ENCODE measurements at places on chromosomes 12 and 14.
A peak's percentile ranks its signal among the peaks of the same experiment; 100 is the strongest.

GRCh38 chr12:79119796-79120195, 255.2 kb downstream of the SYT1 start:
- no peak for DNase-seq

DNA sequence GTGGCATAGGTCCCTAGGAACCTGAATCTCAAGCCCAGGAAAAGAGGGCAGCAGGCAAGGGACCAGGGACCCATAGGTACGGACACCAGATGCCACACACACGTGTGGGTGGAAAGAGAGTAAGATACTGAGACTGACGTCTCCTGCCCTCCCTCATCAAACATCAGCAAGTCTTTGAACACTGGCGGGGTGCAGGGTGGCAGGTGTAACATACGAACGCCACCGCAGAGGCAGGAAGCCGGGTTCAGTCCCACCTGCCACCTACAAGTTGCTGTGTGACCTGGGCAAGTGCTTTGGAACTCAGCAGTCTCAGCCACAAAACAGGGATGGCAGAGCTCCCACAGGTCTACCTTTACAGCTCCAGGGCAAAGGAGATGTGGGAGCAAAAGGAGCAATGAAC, 11.1 kb downstream of the ACTN1 start:
- DNase-seq: no peak

- DNase-seq: no peak
These were observed 135.2 kb upstream of the SLC38A2 start for GRCh38 chr12:46507766-46508165.

DNA sequence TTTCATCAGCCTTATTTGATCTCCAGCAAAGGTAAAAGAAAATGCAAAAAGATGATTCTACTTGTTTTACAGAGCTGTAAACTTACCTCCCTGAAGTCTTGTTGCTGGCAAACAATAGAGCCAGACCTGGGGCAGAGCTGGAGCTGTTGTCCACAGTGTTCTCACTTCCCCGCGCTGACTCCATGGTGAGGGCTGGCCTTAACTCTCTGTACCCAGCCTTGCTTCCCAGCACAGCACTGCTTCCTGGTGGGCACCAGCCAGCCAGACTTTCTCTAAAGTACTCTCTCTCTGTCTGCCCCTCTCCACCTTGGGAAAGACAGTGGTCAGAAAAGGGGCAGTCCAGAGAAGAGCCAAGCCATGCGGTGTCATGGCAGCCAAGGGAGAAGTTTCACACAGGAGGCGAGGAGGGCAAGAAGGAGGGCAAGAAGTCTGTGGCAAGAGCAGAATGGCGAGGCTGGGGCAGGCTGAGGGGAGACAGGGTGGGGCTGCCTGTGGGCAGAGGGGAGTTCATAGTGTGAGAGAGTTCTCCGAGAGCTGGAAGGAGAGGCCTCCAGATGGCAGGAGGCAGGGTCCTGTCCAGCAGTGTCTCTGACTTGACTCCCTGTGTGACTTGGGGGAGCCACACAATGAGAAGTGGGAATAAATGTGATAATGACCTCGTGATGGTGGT, 9.3 kb downstream of the EVL start:
- DNase-seq: no peak

DNA sequence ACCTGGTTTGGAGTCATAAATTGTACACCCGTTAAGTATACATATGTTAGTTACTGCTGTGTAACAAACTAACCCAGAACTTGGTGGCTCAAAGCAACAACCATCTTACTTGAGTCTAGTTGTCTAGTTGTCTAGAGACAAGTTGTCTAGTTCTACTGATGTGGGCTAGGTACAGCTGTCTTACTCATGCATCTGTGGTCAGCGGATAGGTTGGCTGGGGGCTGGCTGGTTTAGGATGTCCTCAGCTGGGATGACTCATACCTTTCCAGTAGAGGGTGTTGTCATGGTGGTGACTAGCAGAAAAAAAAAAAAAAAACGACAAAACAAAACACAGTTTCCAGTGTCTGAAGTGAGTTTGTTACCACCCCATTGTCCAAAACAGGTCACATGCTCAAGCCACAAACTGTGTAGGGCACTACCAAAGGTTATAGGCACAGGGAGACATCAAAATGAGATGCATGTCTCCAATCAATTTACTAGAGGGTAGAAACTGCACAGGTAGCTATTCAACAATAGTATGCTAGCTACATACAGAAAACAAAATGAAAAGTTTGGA, 680.3 kb downstream of the MED13L start:
- peak; percentile 27 for DNase-seq

GRCh38 chr12:53743266-53744129, 8.3 kb downstream of the CISTR start:
- DNase-seq: no peak

GRCh38 chr14:69013943-69014782, 35.1 kb upstream of the ACTN1 start:
- DNase-seq: no peak

DNA sequence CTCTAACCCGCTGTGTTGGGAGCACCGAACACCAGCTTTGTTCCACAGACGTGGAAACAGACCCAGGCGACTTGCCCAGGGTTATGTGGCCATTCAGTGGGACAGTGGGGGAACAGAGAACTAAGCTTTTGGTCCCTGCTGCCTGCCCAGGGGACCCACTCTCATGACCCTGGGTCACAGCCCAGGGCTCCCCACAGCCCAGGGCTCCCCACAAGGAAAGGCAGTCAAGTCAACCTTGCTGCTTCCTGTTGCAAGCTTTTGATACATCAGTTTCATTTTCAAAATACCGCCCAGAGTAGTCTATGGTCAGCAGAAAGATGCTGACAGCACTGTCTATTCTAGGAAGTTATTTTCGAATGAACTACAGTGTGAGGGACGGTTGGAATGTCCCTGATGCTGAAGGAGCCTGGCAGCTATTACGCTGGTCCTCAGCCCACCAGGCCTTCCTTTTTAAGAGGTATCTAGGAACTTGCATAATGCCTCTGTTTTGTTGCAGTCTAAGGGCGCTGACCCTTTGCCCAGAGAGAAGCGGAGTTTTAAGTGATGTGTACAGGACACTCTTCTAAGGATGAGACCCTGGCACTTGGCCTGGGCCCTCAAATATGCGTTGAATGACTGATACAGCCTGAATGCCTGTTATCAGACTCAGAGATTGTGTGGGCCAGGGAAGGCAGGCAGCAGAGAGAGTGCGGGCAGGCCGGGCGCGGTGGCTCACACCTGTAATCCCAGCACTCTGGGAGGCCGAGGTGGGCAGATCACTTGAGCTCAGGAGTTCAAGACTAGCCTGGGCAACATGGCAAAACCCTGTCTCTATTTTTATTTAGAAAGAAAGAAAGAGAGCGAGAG, 12.6 kb upstream of the TTC7B start:
- no peak for DNase-seq

GRCh38 chr14:62445570-62445969, 599.7 kb downstream of the KCNH5 start:
- DNase-seq: no peak

GRCh38 chr12:49792976-49793580, 35.1 kb downstream of the NCKAP5L start:
- DNase-seq: no peak

DNA sequence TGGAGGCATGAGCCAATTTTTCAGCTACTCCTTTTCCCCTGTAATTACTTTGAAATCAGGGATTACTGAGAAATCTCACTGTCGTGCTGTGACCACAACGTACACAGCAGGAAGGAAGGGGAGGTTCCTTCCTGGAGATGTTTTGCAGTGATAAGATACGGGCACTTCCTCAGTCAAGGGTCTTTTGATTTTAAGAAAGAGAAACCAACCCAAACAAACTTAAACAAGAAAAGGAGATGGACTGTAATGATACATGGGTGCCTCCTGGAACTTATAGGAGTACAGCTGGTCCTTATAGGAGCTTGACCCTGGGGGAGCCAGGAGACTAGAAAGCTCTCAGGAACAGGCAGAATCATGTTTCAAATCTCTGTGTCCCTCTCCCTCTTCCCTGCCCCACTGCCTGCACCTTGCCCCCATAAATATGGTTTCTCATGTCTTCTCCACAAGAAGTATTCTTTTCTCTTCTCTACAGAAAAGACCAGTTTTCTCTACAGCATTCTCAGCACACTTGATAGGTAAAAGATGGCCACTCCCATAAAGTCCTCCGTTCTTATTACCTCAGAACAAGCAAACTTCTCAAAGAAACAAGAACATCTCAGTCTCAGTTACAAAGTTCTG, 281.1 kb upstream of the AMIGO2 start:
- DNase-seq: no peak

GRCh38 chr14:50816395-50817047, 14.4 kb downstream of the NIN start:
- DNase-seq: no peak

DNA sequence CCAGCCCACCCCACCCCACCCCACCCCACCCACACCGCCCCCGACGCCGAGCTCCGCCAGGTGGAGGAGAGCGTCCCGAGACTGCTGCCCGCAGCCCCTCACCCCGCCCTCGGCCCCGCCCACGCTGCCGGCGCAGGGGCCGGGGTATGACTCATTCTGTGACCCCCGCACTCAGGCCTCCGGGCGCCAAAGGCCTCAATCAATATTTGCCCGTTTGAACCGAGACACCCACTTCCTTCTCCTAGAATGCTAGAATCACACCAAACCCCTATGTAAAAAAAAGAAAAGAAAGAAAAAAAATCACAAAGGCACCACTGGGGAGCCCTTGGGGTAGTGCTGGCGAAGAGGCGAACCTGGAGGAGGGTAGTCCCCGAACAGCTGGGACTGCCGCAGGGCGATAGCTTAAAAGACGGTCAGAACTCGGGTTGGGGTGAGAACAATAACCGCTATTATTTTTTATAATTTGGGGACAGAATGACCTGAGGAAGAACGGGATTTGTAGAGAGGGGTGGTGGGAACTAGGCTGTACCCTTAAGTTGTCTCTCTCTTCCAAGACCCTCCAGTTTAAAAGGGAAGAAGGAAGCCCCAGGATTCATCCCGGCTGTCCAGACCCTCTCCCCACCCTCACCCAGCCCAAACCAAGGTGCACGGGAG, 894 bp downstream of the KRT8 start:
- DNase-seq: no peak

DNA sequence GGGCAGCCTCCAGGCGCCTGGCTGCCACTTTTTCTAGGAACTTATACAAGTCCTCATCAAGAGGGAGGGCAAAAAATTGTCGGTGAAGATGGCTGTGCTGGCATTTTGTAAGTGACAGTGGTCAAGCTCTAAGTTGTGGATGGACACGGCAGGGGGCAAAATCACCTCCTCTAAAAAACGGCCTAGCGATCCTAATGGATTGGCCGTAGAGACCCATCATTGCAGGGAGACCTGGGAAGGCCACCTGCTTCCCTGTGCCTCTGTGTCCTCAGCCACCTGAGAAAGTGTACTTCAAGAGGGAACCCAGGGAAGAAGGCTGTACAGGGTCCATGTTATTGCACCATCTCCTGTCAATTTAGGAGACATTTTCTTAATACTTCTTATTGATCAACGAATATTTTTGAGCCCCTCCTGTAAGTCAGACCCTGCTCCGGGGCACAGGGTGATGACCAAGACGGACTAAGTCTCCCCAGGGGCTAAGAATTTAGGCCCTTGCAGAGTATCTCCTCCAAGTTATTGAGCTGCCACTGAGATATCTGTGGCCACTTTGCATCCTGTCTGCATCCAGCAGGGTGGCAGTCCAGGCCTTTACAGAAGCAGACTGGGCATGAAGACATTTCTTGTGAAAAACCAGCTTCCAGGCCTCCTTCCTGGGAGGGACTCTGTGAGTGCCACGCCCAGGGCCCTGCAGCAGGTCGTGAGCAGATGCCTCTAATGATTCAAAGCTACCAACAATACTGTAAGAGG, 40.5 kb downstream of the PSMA6 start:
- no peak for DNase-seq

- DNase-seq: no peak
These were observed 2.1 kb downstream of the CATSPERB start for GRCh38 chr14:91729756-91730155.

DNA sequence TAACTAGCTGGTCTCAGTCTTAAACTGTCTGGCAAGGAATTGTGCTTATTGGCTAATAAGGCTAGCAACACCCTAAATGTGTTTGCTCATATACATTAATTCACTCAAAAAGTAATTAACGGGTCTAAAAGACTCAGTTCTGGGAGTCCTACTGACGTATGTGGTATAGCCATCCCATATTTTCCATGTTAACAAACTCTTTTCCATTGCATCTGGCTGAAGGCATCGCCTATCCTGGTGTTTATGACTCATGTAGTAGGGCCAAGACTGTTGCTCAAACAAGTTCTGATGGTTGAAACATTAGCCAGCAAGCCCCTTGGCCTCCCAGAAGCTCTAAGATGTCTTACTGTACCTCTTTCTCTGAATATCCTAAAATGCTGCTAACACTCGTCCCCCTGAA, 98.5 kb downstream of the PHLDA1 start:
- peak; percentile 47 for DNase-seq

DNA sequence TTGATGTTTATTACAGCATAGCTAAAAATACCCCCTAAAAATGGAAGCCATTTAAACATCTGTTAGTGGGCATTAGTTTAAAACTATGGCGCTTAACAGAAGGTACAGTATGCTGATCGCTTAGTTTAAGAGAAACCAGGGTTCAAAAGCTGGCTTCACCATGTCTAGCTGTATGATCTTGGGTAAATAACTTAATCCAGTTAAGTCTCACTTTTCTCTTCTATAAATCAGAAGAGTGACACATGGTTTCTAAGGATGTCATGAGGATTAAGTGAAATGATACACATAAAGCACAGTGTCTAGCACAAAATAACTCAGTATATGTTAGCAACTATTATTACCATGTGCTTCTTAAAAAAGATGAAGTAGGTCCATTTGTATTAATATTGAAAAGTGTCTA, 38.7 kb downstream of the STK38L start:
- no peak for DNase-seq

DNA sequence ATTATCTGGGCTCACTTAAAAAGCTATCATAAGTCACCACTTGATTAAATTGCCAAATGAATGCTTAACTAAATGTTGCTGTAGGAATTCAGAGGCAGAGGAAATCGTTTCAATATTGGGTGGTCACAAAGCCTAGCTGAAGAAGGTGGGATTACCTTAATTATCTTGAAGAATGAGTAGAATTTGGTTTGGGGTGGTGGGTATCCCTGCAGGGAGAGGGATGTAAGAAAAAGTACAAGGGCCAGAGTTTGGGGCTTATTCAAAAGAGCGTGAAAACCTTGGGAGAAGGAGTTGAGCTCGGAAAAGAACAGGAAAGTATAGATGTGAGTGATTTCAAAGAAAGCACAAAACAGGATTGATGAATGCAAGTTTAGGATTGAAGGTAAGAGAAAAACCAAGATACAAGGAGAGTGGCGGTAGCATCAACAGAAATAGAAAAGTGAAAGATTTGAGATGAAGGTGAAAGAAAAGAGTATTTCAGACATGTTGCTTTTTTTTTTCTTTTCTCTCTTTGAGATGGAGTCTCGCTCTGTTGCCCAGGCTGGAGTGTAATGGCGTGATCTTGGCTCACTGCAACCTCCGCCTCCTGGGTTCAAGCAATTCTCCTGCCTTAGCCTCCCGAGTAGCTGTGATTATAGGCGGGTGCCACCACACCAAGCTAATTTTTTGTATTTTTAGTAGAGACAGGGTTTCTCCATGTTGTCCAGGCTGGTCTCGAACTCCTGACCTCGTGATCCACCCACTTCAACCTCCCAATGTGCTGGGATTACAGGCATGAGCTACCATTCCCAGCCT, 1.7 kb downstream of the BRMS1L start:
- no peak for DNase-seq
